GM06990 (cell line): ENCODE measurements at places on chromosomes 4 and X.

GRCh38 chrX:137431693-137432488, 134.0 kb upstream of the ZIC3 start:
- DNase-seq = no peak

DNA sequence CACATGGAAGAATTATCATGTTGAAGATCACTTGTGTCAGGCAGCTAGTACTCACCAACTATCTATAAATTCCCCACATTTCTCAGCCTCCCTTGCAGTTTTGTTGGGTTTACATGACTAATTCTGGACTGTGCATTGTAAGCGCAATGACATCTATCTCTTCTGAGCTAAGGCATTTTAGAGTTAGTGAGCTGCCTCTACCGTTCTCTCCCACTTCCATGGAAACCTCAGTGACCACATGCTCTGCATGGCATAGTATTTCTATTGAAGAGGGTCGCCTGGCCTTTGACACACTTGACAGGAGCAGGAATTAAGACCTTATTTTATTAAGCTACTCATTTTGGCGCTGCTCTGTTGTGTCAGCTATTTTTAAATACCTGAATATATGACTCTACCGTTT, 67.5 kb upstream of the NPY2R start:
- DNase-seq = no peak

- DNase-seq = no peak
Observed at GRCh38 chr4:167021545-167022155, 212.6 kb downstream of the SPOCK3 start.

DNA sequence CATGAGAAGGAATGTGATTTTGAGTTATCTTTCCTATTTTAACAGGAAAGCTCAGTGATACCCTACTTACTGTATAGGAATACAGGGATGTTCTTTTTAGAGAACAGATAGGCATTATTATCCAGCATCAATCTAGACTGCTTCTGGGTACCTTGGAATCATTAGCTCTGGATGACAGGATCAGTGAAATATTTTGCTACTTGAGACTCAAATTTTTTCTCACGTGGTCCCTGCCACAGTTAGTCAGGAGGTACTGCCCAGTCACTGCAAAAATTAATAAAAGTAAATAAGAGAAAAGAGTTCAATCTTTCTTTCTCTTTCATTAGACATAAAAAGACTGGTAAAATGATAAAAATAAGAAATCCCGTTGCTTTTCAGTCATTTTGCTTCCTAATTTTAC, 5.5 kb downstream of the ZNF827 start:
- no peak for DNase-seq
